OCI-LY7 (cell line): ENCODE measurements at places on chromosomes 16 and 17. TPM values are rescaled to one million over a fixed set of nuclear protein-coding genes. Genes with fewer than 3 reads are reported as not detected.

The RPH3AL gene
- total RNA-seq: 2.0 and 2.2 TPM in 2 replicates

The APOBR gene
- total RNA-seq: 2.5 and 3.4 TPM in 2 replicates

The ASIC2 gene
- not detected in 2 replicates for total RNA-seq

The TMIGD1 gene
- total RNA-seq: not detected in 2 replicates

The TRIM72 gene
- total RNA-seq: 0.46 and 1.1 TPM in 2 replicates

The IST1 gene
- total RNA-seq: 200 and 201 TPM in 2 replicates

The ALOX15 gene
- 1.8 TPM in 2 replicates for total RNA-seq

The DHX58 gene
- 19.4 and 23.7 TPM in 2 replicates for total RNA-seq

The CKLF gene
- 98.7 and 109 TPM in 2 replicates for total RNA-seq

The LPCAT2 gene
- not detected in 2 replicates for total RNA-seq

DNA sequence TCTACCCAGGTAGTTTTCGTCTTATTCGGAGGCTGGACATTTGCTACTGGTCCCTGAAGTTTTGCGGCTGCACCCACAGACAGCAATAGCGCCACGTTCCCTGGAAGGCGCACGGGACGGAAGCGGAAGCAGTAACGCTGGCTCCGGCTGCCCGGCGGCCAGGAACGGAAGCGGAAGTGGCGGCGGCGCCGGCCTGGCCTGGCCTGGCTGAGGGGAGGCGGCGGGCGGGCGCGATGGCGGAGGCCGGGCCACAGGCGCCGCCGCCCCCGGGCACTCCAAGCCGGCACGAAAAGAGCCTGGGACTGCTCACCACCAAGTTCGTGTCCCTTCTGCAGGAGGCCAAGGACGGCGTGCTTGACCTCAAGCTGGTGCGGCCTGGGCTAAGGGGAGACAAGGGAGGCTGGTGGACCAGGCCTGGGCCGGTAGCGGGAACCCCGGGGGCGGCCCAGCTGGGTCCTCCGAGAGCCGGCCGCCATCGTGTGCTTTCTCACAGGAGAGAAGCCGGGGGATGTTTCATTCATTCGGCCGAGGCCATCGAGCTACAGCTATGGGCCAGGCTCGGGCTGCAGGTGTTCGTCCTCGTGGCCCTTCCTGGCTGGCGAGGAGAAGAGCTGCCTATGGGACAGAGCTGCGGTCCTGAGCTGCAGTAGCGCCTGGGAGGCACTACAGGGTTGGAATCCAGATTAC lies at the start of gene E2F4:
Gene E2F4 (plus strand): TSS at position 161 of the 687 bp plus-strand sequence. CDS start 73 bp downstream, at position 234.
- peak; percentile 96 for DNase-seq

DNA sequence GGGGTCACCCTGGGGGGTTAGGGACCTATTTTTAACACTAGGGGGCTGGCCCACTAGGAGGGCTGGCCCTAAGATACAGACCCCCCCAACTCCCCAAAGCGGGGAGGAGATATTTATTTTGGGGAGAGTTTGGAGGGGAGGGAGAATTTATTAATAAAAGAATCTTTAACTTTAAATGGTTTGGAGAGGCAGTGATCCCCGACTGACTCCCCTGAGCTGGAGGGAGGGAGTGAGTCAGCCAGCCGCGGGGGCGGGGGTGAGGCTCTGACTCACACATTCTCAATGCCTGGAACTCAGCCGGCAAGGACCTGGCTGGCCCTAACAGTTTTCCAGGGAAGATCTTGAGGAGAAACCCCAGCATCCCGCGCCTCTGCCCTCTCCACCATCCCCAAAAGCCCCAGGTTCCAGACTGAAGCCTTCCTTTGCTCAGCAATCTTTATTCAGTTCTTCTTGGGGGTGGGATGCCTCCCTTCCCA lies 1.5 kb downstream of the HCFC1R1 start:
- no peak for DNase-seq

DNA sequence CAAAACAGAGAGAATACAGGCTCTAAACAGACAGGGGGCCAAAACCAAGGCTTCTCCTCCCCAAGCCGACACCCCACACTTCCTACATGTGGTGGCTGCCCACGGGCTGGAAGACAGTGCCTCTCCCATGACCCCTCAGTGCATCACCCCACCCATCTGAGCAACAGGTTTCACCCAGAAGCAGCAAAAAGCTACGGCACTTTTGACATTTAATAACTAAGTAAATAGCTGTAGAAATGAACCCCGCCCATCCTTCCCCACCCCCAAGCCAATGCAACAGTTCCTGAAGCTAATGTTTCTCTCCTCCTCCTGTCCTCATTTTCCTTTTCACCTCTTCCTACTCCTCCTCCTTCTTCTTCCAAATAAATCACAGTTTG lies 9.9 kb upstream of the SOX9 start:
- DNase-seq: no peak

DNA sequence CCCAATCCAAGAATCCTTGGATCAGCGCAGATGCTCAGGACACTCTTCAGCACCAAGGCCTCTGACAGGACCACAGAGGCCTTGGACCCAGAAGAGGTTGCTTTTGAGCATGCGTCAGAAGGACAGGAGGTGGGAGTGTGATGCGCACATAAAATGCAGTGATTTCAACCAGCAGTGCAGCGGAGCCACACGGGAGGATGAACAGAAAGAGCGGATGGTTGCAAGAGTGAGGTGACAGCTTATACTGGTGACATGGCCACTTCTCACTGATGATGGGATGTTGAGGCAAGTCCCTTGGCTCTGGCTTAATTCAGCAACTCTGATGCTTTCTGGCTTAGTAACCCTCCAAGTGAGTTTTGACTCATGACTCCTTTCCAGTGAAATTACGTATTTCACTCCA lies 25.2 kb upstream of the ERN1 start:
- DNase-seq: no peak

GRCh38 chr17:7992516-7992915 lies 9.9 kb upstream of the GUCY2D start:
- no peak for DNase-seq

DNA sequence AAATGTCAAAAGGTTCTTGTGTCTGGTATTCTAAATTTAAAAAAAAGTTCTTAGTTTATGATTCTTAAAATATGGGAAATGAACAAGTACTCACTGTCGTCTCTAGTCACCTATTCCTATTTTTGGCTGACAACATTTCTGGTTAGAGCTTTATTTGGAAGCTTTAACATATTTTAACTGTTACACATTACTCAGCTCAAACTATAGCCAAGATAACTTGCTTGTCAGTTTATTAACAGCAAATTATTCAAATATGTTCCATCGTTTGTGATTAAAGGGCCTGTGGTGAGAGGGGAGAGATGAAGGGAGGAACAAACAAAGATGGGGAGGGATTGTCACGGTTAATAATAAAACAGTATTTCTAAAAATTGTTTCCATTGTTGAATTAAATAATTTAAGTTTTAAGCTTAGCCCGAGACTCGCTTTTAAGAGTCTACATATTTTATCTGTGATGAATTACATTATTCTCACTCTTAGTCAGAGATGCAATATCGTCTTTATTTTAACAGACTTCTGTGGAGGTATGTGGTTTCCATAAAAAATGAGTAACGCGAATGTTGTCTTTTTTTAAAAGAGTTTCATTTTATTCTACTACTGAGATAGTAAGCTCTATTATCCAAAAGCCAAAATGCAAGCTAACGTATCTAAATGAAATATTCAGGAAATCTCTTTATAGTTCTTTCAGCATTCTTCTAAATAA lies 321.9 kb upstream of the PMFBP1 start:
- no peak for DNase-seq

DNA sequence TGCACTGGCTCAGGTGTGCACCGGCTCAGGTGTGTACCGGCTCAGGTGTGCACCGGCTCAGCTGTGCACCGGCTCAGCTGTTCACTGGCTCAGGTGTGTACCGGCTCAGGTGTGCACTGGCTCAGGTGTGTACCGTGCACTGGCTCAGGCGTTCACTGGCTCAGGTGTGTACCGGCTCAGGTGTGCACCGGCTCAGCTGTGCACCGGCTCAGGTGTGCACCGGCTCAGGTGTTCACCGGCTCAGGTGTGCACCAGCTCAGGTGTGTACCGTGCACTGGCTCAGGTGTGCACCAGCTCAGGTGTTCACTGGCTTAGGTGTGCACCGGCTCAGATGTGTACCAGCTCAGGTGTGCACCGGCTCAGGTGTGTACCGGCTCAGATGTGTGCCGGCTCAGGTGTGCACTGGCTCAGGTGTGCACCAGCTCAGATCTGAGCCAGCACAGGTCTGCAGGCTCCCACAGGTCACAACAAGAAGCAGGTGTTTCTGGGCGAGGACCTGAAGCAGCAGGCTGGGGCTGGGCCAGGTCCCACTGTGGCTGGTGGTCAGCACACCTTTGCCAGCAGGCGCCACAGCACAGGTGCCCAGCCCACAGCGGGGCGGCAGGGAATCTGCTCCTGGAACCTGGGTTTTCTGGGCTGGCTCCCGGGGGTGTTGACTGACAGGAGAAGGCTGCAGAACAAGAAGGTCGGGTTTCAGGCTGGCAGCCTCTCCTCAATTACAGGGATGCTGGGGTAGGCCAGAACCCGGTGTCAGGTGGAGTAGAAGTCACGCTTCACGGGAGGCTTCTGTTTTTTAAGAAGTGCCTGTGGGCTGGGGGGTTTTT lies 17.2 kb downstream of the METRNL start:
- DNase-seq: no peak

DNA sequence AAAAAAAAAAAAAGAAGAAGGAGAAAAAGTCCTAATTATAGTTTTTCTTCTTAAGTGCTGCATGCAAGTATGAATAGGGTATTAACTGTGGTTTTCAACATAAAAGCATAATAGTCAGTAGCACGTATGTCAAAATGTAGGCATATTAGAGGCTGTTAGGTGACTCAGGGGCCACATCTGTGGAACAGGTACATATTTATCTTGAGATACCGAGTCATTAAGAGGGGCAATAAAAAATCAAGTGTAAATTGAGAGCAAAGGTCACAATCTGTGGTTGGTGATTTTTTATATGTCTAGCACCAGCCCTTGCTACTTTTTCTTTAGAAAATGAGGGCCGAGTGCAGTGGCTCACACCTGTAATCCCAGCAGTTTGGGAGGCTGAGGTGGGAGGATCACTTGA lies 1113.8 kb upstream of the RBFOX1 start:
- DNase-seq: no peak

GRCh38 chr17:46020023-46020761 lies 21.1 kb downstream of the STH start:
- no peak for DNase-seq

- DNase-seq: peak; percentile 58
Measured at GRCh38 chr16:11157143-11157542, 98.9 kb downstream of the SOCS1 start.

GRCh38 chr16:8727857-8728618 lies 53.6 kb downstream of the ABAT start:
- DNase-seq: no peak

DNA sequence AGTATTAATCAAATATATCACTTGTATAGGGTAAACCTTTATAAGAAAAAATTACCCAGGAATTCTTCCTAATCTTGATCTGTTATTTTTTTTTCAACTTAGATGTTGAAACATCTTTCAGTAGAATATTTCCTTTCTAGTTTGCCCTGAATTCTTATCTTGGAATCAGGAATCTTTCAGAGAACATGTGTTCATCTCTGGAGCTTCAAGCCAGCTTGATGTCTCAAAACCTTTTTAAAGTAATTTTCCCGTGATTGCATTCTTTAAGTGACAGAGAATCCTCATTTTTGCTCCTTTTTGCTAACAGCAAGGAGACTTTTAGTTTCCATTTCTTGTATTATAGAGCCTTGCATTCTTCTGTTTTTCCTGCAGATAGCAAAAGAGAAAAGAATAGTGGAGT lies 90.8 kb downstream of the ELAC2 start:
- no peak for DNase-seq

- DNase-seq: no peak
Measured at GRCh38 chr16:48499923-48500381, 110.0 kb downstream of the N4BP1 start.

- no peak for DNase-seq
Measured at GRCh38 chr16:85709766-85710585, 21.2 kb upstream of the GINS2 start.

GRCh38 chr17:14311981-14312380 lies 11.1 kb downstream of the HS3ST3B1 start:
- DNase-seq: no peak
